ENCODE measurements at places on chromosomes 12 and 14.
A peak's percentile ranks its signal among the peaks of the same experiment; 100 is the strongest.

DNA sequence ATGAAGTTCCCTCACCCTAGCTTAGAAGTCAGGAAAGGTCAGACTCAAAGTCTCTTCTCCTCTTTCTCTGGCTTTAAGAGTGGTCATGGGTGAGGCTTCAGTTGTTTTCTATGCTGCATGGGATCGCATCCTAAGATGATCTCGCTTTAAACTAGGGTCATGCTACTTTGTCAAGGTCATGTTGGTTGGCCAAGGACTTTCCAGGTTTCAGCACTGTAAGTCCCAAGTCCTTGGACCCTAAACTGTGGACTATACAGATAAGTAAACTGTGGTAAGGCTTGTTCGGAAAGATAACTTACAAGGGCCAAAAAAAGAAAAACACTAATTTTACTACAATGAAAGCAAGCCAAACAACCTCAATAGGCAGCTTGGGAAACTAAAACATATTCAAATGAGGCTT is 17.4 kb downstream of the HAL start:
- no peak for DNase-seq

GRCh38 chr12:110084314-110085015 is 36.1 kb upstream of the C12orf76 start:
- DNase-seq, result no peak

- peak; percentile 63 for DNase-seq
These were observed 97.0 kb upstream of the NEDD1 start for GRCh38 chr12:96810057-96810456.

DNA sequence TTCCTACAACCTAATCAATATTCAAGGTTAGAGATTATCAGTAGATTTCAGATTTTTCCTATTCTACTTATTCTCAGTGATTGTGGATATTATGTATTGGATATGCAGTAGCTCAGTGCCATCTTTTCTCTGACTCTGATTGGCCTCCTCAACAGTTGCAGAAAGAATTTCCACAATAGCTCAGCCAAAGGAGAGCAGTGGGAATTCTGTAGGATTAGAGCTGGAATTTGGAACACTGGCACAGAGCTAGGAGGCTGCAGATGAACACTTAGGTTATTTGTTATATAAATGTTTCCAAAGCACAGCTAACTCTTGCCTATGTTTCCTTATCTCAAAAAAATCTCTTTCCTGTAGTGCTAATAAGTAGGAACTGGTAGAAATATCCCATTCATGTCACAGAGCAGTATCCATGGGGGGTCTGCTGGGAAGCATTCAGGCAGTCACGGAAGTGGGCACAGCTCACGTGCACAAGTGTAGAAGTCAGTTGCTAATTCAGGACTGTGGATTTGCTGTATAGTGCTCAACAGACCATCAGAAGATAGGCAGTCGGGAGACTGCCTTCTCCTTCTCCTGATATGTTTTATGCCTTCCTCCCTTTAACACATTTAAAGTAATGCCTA is 116.2 kb upstream of the TMEM260 start:
- no peak for DNase-seq

- DNase-seq, result no peak
These were observed 59.2 kb downstream of the ZNF641 start for GRCh38 chr12:48291511-48291910.

DNA sequence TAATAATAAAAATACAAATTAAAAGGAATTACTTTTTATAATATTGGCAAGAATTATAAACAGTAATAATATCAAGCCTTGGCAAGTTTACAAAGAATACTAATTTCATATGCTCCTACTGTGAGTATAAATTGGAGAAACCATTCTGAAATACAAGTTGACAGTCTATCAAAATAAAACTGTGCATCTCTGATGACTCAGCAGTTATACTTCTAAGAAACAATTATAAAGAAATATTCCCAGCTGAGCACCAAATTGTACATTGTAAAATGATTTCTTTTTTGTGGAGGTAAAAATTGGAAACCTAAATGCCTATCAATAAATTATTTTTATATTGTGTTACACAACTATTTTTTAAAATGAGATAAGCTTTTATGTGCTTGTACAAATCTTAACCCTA is 35.5 kb upstream of the KCNC2 start:
- no peak for DNase-seq

DNA sequence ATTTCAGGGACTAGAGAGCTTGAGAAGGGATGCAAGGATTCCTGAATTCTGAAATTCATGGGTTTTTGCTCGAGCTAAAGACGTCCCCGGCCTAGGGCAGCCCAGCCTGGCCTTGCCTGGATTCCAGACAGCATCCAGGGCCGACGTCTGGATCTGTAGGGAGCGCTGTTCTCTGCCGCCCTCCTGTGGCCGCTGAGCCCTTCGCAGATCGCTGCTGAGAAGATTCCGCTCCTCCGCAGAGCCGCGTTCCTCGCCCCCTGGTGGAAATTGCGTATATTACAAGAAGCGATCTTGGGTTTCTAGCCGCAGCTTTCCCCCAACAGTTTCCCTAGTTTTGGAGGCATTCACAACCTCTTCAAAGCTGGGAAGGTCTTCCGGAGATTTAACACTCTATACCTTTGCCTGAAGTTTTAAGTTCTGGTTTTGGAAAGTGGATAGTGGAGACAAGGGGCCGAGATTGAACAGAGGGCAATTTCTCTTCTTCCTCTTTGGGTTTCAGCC is 5.1 kb downstream of the CISTR start:
- DNase-seq, result peak; percentile 94

DNA sequence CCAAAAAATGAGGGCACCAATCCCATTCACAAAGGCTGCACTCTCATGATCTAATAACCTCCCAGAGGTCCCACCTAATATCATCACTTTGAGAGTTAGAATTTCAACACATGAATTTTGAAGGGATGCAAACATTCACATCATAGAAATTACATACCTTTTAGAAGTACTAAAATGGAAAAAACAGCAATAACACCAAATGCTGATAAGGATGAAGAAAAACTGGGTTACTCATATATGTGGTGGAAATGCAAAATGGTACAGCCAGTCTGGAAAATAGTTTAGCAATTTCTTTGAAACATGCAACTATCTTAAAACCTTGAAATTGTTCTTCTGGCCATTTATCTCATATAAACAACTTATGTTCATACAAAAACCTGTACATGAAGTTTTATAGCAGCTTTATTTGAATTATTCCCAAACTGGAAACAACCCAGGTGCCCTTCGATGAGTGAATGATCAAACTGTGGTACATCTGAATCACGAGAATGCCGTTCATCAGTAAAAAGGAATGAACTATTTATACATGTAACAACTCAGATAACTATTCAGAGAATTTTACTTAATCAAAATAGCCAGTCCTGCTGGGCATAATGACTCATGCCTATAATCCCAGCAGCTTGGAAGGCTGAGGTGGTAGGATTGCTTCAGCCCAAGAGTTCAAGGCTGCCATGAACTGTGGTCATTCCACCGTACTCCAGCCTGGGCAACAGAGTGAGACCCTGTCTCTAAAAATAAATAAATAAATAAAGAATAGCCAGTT is 109.4 kb upstream of the SSTR1 start:
- DNase-seq, result no peak

DNA sequence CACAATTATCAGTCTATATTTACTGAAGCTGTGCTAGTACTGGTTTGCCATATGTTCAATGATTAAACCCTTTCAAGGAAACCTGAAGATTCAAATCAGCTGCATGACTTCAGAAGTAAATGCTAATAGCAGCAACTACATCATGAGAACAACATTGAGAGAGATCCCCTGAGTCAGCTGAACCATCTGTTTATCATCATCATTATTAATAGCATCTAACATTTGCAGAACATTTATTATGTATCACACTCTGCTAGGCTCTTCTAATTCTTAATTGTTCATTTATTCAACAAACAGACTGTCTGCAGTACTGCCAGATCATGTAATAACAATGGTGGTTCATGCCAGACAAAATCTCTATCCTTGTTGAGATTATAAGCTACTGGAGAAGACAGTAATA is 157.4 kb downstream of the KLHL28 start:
- DNase-seq, result no peak

- DNase-seq, result peak; percentile 91
These were observed 470.4 kb downstream of the GALC start for GRCh38 chr14:87522575-87522974.

- DNase-seq, result no peak
These were observed 24.8 kb upstream of the CDKL1 start for GRCh38 chr14:50421499-50421898.

DNA sequence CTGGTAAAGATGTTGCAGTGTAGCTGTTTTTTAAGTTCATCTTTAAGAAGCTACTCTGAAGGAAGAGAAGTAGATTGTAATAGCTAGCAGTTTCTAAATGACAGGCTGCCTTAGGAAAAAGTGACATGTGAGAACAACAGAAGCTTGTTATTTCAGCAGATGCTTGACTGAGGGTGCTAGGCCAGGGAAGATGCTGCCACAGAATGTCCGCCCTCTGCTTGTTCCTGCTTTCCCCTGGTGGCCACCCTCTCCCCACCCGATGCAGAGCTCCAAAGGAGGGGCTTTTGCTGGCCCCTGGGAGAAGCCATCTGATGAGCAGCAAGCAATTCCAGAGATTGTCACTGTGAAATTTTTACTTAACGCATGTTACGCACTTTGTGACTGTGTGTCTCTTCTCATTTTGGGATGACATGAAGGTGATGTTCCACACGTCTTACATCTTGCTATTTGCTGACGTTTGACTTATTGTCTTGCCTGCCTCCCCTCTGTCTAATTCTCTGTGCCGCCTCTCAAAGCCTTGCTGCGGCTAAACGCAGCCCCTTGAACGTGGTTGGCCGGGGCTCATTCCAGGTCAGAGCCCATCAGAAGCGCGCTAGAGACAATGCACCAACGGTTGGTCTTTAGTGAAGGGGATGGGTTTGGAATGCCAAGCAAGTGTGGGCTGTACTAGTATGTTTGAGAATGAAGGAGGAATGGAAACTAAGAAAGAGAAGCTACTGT is 44.8 kb downstream of the WDR20 start:
- DNase-seq, result no peak

GRCh38 chr12:3661028-3661427 is 91.9 kb downstream of the CRACR2A start:
- peak; percentile 97 for DNase-seq

- DNase-seq, result no peak
These were observed 34.0 kb downstream of the CD9 start for GRCh38 chr12:6234214-6234613.

- peak; percentile 79 for DNase-seq
These were observed 11.3 kb upstream of the ABHD12B start for GRCh38 chr14:50860478-50861086.

DNA sequence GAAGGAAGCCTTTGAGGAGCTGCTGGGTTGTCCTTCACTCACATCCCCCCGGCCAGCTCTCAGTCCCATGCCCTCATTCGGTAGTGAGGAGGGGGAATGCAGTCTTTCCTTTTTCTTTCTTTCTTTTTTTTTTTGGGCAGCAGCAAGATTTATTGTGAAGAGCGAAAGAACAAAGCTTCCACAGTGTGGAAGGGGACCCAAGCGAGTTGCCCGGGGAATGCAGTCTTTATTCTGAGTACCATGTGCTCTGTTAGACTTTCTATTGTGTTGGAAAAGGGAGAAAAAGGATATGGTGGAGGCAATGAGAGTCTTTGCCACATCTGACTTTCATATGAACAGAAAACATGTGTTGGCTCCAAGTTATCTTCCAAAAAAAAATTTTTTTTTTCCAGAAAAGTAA is 29.9 kb upstream of the YARS2 start:
- no peak for DNase-seq

DNA sequence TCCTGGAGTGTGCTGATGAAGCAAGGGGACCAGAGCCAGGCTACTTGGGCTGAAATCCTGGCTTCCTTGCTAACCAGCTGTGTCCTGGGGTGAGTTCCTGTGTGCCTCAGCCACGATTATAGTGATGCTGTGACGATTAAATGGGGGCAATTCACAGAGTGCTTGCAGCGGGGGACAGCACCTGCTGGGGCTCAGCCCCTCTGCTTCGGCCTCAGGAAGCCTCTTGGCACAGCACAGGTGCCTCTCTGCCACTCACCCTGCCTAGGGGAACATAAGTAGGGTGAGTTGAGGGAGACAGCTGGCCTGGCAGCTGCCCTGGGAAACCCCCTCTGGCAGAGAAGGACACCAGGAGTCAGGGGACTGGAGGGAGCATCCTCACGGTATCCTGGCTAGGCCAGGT is 9.4 kb downstream of the KRT80 start:
- peak; percentile 88 for DNase-seq

- DNase-seq, result no peak
These were observed 55.1 kb downstream of the PRIMA1 start for GRCh38 chr14:93733231-93733630.

DNA sequence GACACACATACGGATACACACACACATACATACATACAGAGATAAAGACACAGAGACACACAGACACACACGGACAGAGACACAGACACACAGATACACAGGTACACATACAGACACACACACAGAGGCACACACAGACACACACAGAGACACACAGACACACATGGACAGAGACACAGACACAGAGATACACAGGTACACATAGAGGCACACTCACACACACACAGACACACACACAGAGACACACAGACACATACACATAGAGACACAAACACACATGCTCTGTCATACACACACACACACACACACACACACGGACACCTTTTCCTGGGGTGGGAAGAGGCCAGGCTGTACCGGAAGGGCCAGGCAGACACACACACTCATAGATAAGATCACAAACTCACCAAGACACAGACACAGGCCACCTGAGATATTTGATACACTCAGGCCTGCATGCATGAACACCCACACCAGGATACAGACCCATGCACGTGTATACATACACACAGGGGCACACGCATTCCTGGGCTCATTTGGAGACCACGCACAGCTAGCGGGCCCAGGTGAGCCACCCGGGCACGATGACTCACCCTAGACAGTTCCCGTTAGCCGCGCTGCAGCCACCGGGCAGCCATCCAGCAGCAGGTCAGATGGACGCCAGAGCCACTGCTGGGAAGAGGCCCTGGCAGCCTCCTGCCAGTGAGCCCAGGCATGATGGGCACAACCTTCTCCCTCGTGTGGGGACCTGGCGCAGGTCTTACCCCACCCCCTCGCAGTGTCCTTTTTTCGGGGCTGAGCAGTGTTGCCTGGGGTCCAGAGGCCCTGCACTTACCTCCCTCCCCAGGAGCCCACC is 1.8 kb upstream of the AHNAK2 start:
- DNase-seq, result peak; percentile 80

DNA sequence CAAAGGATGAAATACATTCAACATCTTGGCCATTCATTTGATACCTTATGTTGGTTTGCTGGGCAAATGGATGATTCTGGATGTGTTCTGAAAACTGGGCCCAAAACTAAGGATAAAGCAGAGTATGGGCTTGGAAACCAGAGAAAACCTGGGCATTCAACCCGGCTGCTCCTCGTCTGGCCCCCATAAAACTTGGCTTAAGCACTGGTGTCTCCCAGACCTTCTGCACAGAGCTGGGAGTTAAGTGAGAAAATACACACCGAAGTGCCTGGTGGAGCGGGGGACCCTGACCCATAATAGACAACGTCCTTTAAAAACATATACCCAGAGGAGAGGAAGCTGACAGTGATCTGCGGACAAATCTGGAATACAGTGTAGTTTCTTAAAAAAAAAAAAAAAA is 112.5 kb downstream of the FOXN3 start:
- peak; percentile 61 for DNase-seq

- peak; percentile 15 for DNase-seq
These were observed 104.5 kb upstream of the FRMD6 start for GRCh38 chr14:51547260-51547659.
